ENCODE measurements at places on chromosomes 5 and 9.

GRCh38 chr5:5250758-5251157 lies 110.6 kb downstream of the ADAMTS16 start:
- no peak for DNase-seq

DNA sequence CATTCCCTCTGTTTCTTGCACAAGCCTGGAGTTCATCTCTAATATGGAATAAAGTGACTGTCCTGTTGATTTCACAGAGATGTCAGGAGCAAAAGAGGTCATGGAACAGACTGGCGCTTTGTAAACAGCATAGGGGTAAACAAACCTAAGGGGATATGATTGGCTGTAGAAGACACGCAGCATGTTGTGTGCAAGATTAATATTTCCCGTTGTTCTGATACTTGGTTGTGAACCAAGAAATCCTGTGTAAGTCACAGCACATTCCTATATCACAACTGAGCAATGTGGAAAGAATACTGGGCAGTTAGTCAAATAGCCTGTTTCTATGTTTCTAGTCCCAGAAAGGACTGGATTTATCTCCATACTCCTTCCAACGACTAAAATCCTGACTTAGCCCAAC lies 3.2 kb downstream of the ADAMTS12 start:
- DNase-seq: no peak

DNA sequence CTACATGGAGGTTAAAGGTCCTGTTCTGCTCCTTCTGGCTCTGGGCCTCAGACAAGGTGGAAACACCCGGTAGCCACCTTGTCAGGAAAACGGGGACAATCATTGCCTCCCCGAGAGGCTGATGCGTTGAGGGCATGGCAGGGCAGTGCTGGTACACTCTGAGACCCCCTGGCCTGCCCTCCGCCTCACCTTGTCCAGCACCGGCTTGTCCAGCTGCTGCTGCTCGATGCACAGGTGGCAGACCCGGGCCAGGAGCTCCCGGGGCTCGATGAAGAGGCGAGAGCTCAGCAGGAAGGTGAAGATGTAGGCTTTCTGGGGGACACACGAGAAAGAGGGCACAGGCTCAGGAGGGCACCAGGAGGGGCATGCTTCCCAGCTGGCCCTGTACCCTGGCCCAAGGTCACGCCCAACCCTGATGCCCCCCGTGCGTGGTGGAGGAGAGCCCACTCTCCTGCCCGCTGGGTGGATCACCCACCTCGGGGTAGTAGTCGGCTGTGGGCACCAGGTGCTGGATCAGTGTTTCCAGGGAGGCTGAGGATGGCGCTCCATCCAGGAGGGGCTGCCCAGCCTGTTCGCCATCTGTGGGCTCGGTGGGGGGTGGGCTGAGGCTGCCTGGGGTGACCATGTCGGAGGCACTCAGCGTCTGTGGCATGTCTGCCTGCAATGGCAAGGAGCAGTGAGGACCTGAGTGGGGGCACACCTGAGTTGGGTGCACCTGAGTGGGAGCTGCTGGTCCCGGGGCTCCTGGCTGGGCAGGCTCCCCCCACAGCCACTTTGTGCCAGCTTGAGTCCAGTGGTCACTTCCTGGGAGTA lies 66.0 kb upstream of the RNF130 start:
- DNase-seq: peak; percentile 9

DNA sequence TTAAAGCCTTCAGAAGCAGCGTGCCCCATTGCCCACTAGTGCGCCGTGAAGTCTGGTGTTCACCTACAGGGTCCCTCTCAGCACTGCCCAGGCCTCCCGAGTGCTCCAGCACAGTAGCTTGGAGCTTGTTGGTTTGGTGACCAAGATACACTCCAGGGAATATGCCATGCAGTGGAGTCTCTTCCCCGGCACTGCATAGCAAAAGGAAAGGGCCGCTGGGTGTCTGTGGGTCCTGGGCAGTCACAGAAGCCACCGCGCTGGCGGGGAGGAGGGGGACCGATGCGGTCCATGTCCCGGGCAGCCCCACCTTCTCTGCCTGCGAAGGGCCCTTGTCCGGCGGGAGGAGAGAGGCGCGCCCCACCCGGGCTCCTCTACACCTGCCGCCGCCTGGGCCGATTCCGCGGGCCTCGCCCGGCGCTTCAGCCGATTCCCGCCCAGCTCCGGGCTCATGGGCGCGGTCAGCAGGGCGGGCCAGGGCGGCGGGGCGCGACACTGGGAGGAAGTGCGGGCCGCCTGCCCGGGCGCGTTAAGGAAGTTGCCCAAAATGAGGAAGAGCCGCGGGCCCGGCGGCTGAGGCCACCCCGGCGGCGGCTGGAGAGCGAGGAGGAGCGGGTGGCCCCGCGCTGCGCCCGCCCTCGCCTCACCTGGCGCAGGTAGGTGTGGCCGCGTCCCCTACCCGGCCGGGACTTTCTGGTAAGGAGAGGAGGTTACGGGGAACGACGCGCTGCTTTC lies at the start of gene SYK:
TSS of gene SYK (plus strand) at position 579 of the 732 bp plus-strand sequence. CDS start 42,080 bp downstream, outside the sequence.
- DNase-seq: no peak

- no peak for DNase-seq
Measured at GRCh38 chr5:170746075-170746960, 37.2 kb upstream of the GABRP start.

GRCh38 chr5:113190347-113190746 lies 213.7 kb downstream of the DCP2 start:
- no peak for DNase-seq

GRCh38 chr5:86885489-86886230 lies 267.9 kb downstream of the COX7C start:
- no peak for DNase-seq

DNA sequence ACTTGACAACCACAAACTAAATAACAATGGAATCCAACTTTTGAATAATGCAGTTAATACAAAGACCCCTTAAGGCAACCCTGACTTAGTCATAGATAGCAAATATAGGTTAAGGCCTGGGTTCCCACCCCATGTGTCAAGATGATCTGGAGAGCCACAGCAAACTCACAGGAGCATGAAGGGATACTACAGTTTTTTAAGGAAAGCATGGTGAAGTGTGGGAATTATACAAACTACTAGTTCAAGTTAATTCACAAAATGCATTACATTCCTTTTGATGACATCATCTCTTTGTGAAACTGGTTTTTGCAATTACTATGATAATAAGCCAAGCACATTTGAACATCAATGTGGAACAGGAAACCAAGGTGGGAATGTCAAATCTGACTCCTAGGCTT lies 50.6 kb downstream of the LHFPL2 start:
- no peak for DNase-seq

DNA sequence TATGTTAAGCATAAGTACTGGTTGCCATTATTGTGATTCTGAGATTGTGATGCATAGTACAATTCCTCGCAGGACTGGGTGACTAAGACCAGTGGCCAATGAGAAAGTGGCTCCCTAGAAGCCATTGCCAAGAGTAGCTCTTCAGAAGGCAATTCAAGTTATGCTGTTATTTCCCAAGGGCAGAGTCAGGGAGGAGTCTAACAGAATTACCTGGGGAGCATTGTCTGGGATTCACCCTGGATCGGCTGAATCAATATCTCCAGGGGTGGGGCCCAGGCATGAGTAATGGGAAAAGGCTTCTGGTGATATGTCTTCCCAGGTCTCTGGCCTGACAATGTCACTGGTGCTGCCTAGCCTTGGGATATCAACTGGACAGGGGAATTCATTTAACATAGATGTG lies 10.9 kb upstream of the ARHGEF28 start:
- no peak for DNase-seq

GRCh38 chr9:107890921-107891465 lies 401.4 kb upstream of the KLF4 start:
- no peak for DNase-seq

- no peak for DNase-seq
Measured at GRCh38 chr9:80797831-80798688, 891.3 kb downstream of the TLE1 start.

- DNase-seq: no peak
Measured at GRCh38 chr9:82206490-82206889, 217.9 kb downstream of the SPATA31D1 start.

- DNase-seq: no peak
Measured at GRCh38 chr9:4821133-4821532, 28.4 kb downstream of the RCL1 start.

- DNase-seq: no peak
Measured at GRCh38 chr5:141518618-141519015, 29.7 kb downstream of the PCDHGC5 start.

DNA sequence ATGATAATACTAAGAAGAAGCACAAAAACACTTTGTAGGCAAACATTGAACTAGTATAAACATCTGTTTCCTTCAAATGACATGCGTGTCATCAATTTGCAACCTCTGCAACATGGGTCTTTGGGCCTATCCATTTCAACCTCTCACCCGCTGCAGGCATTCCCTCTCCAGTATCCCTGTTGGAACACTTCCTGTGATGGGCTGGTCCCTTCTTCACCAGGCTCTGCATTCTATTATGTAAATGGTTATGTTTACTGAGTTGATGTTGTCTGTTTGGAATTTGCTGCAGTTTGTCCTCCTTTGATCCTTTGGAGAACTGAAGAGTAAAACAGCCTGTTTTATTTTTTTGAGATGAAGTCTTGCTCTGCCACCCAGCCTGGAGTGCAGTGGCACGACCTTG lies 16.6 kb upstream of the TBC1D2 start:
- no peak for DNase-seq

DNA sequence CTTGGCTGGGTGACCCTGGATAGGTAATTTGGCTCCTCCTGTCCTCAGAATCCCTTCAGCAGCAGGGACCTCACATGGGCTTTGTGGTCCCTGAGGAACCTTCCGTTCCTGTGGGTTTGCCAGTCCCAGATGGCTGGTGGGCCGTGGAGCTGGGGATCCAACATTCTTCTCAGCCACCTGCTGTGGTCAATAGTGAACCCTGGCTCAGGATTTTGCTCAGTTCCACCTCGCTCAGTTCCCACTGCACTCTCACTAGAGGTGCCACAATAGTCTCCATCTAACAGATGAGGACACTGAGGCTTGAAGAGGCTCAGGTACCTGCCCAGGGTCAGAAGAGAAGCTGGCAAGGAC lies 17.1 kb upstream of the SPOUT1 start:
- no peak for DNase-seq

DNA sequence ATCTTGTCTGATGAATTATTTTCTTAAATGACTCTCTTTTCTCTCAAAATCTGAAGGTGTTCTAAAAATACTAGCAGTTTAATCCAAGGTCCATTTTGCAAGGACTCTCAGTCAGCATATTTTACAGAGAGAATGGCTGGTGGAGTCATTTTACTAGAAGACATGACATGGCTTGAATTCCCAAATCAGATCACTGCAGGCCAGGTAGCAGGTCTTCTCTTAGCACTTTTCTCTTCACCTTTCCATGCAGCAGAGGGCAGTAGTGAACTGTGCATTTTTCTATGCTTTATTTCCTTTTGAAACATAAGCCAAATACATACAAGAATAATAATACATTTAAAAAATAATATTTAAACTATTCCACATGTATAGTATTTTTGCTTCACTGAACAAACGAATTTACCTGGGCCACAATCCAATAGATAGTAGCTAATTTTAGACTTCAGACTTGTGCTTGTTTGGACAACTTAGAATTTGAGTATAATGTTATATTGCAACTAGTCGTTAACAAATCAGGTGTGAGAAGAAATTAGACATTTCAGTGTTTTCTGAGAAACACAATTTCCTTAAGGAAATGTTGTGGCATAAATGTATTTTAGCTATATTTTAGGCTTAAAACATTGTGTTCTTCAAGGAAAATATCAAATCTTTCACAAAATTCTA lies 289.4 kb upstream of the DAB2 start:
- DNase-seq: peak; percentile 23

GRCh38 chr9:87599901-87600610 lies 102.4 kb downstream of the DAPK1 start:
- DNase-seq: no peak

GRCh38 chr5:4230786-4231641 lies 635.4 kb downstream of the IRX1 start:
- DNase-seq: no peak

DNA sequence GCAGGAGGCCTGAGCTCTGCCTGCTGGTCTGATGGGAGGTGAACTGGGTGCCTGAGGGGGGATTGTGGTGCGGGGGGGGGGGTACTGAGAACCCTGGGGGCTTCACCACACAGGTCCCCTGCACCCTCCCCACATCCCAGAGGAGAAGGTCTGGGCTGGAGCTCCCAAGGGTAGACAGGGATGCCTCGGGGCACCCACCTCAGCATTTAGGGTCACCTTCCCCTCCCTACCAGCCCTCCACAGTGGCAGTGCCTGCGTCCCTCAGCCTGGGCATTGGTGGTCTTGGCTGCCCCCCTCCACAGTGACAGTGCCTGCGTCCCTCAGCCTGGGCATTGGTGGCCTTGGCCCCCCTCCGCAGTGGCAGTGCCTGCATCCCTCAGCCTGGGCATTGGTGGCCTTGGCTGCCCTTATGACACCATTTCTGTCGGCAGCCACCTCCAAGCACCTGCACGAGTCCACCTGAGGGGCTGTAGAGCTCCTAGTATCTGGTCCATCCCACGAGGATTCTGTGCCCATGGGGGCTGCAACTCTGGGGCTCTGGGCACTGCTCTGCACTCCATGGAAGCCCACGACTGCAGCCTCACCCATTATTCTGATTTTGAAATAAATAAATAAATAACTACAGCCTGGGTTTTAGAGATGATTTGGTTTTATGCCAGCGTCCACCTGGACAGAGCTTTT lies 21.5 kb downstream of the NKD2 start:
- DNase-seq: no peak

- no peak for DNase-seq
Measured at GRCh38 chr5:157196045-157196444, 15.4 kb downstream of the ITK start.

GRCh38 chr9:129720181-129720864 lies 32.5 kb downstream of the PTGES start:
- DNase-seq: no peak

DNA sequence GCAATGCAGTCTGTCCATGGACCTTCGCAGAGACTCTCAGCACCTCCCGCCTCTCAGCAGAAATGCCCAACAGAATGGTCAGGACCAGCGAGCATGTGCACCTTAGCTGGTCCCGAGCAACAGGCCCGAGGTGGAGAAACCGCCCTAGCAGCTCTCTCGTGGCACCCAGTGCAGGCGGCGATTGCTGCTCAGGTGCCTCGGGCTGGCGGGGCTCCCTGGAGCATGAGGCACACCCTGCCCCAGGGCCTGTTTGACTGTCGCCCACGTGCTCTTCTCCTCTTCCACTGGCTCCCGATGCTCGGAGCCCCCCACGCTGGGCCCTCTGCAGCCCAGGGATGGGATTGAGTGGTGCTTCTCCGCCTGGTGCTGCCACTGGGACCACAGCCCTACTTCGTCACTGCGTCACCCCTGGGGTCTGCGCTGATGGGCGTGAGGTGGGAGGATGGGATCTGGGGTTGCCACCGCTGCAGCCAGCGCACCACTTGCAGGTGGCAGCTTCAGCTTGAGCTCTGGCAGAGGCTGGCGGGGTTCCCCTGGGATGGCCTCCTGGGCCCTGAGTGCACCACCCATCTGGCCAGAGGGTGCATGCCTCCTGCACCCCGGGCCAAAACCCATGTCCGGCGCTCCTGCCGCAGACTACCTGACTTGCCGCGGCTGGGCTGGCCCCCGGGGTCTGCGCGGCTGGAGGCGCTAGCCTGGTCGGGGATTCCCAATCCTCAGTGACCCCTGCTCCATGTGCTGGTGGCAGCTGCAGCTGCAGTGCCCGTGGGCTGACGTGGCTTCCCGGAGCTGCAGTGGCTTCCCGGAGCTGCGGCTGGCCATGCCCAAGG lies 244.2 kb downstream of the FOXD4L6 start:
- no peak for DNase-seq

- no peak for DNase-seq
Measured at GRCh38 chr9:109519366-109519765, 21.3 kb upstream of the PTPN3 start.
